ENCODE measurements at places on chromosomes 4 and X.

GRCh38 chr4:121098266-121098665 lies 25.9 kb upstream of the NDNF start:
- ATAC-seq: no peak

DNA sequence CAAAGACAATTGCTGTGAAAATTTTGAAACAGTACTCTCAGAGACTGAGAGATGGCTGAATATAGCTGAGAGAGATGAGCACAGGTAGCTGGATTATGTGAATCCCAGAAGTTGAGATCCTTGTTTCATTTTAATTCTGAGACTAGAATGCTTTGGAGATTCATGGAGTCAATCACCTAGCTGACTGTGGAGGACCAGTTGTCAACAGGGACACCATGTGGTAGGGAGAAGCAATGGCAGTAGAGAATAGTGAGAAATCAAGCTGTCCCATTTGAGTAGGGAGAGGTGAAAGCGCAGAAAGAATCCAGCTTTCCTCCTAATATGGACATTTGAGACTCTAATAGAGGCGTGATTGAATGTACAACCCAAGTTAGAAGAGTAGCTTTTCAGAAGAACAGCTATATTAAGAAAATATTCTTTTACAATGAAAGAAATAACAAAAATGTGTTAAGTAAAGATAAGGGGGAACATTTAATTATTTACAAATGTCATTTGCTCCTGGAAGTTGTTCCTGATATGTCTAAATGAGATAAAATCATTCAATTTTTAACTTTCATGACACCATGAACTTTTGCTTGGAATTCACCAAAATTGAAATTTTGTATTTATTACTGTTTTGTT lies 30.3 kb upstream of the GLRB start:
- peak; percentile 62 for ATAC-seq

GRCh38 chrX:71095981-71096759 lies 519 bp downstream of the FOXO4 start:
- peak; percentile 27 for ATAC-seq

DNA sequence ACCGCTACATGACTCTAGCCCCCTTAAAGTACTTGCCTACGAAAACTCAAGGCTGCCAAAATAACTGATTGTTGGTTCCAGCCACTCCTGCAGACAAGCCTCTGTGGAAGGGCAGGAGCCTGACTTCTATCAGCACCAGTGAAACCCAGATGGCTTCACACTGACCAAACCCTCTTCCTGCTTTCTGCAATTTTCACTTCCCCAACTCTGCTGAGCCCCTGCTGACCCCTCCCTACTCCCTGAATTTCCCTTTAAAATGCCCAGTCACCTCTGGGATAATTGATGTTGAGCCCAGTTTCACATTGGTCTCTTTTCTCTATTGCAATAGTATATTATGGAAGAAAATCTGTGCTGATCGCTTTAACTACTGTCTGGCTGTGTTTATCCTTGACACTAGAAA lies 61.6 kb upstream of the STS start:
- ATAC-seq: peak; percentile 18

DNA sequence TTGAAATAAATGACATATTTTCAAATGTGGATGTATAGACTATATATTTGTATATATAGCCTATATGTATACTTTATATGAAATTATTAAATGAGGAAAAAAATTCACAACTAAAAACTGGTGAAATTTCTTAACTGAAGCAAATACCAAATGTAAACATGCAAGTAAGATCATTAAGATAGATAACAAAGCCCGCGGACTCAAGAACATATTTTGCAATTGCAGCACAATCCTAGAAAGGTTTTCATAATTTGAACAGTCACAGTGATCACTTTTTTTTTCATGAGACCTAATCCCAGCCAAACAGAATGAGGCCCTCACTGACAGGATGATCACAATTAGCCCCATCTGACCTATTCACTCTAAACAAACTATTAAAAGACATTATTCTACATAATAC lies 123.2 kb downstream of the SPOCK3 start:
- ATAC-seq: no peak

DNA sequence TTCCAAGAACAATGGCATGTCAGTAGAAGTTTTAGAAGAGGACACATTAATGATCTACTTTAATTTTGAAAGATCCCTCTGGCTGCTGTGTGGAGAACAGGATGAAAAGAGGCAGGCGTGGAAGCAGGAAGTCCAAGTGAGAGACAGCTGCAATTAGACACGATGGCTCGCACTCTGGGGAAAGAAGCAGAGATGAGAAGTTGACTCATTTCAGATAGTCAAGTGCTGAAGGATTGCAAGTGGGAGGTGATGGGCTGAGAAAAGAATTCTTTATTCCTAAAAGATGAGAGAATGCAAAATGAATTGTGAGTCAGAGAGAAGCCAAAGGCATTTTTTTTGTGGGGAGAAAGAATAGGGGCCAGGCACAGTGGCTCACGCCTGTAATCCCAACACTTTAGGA lies 16.5 kb downstream of the RXFP1 start:
- no peak for ATAC-seq

DNA sequence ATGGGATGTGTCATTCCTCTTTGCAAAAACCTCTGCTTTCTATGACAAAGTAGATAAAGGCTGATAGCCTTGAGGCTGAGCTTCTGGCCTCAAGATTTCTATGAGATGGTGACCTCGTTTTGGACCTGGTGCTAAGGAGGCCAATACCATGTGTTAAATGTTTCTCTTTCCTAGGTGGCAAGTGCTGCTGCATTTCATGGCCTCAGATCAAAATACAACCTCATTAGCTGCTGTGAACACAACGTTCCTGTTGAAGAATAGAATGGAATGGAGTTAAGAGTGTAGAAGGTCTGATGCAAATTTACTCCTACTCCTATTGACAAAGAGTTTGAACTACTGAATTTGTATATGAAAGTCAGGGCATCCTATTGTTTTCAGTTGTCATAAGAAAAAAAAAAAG lies 112.0 kb downstream of the C4orf51 start:
- ATAC-seq: no peak

- no peak for ATAC-seq
Observed at GRCh38 chrX:136310411-136310810, 9.6 kb downstream of the ADGRG4 start.

DNA sequence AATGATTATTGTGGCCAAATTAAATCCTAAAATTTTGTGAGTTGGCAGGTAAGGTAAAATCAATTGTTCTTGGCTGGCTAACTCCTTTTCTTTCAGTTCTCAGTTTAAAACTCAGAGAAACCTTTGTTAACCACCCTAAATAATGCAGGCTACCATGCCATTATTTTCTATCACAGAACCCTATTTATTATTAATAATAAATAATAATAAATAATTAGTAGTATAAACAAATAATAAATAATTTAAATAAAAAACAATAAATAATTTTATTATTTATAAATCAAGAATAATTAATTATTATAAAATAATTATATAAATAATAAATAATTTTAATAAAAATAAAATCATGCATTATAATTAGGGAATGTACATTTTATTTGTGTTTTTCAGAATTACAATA lies 390.3 kb downstream of the ARHGAP24 start:
- ATAC-seq: no peak

DNA sequence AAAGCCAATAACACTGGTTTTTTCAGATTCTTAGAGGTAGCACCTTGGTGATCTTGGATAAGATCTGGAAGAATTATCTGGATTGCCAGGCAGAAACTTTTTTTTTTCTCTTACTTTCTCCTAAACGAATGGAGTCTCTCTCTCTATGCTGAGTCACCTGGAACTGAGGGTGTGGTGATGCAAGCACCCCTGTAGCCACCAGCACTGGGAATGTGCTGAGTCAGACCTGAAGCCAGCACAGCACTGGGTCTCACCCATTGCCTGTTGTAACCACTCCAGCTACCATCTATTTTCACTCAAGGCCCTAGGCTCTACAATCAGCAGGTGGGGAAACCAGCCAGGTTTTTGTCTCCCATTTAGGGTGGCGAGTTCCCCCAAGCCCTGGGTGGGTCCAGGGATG lies 923.8 kb downstream of the RAPGEF2 start:
- no peak for ATAC-seq

GRCh38 chrX:136806891-136807410 lies 26.2 kb upstream of the ARHGEF6 start:
- ATAC-seq: no peak

DNA sequence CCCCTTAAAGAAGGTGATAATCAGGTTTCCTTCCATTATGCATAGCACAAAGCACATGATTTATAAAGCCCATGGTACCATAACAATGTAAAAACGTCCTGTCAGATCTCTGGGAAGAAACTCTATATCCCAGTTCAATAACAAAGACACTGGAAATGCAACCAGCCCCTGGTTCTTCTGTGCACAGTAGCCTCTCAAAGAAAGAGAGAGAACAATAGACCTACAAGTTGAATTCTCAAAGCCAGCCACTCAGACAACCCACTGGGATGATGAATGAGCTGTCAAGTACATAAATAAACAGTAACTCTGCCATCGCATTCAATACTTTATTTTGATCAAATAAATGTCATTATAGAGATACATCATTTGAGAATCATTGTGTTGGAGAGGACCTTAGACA lies 400.1 kb upstream of the CPEB2 start:
- no peak for ATAC-seq

DNA sequence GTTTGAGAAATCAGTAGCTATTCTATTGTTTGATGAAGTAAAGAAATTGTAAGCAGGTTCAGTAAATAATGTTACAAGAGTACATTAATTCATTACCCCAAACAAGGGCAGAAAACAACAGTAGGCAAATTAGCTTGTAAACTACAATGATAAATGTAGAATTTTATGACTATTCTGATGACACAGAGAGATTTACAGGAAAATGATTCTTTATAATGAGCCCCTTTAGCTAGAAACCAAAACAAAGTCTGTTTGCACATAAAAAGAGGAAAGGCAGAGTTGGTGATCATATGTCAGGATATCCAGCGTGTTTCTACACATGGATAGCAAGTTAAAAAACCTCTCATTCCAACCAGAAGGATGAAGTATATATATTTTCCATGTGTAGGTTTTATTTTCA lies 204.8 kb downstream of the CFAP299 start:
- no peak for ATAC-seq

DNA sequence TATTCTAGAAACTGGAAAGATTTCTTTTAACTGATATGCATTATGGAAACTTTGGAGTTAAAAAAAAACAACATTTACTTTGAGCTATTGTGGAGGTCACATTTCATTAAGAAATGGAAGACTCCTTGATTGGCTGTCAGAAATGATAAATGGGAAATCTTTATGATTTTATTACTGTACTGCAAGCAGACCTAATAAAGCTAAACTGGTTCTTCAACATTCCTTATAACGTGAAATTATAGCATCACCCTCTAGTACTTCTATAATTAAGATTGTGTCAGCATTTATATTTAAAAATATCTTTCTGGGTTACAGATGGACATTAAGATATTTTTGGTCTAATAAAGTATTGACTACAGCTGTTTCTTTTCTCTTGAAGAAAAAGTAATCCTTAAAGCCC lies 213.8 kb upstream of the PACRGL start:
- no peak for ATAC-seq

- ATAC-seq: no peak
Observed at GRCh38 chr4:60296386-60296785, 903.7 kb upstream of the ADGRL3 start.

DNA sequence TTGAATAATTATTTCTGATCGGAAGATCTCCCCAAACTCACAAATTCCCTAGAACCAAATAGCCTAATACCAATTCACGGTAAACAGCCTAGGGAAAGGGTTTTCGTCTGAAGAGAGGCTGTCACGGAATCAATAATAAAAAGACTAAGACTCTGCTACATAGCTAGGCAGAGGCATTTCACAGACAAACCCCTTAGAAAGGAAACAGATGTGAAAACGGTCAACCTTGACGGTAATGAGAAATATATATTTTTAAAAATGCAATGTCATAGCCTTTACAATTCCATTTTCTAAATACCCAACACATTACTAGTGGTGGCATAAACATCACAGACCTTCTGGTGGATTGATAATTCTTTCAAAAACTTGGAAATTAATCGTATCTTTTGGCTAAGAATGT lies 28.4 kb downstream of the PROM1 start:
- ATAC-seq: no peak

- ATAC-seq: no peak
Observed at GRCh38 chr4:187103351-187103750, 379.7 kb upstream of the FAT1 start.

DNA sequence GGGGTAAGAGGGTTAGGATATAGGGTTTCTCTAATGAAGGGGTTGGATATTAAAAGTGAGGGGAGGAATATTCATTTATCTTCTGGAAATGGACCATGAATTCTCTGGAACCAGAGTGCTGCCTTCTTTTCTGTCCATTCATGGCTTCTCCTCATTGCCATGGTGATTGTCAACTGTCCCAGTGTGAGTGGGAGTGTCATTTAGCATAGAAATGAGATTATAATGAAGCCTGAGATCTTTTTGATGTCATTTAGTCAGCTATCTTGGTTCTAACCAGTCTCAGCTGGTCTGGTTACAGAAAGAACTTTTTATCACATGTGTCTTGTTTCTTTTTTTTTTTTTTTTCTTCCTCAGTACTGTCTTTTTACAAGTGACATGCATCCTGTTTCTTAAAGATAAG lies 497.3 kb upstream of the PITX2 start:
- ATAC-seq: peak; percentile 72

GRCh38 chr4:7377223-7377865 lies 57.4 kb downstream of the PSAPL1 start:
- no peak for ATAC-seq

- ATAC-seq: no peak
Observed at GRCh38 chr4:47647544-47647943, 162.5 kb downstream of the ATP10D start.

GRCh38 chr4:74618166-74618565 lies 173.2 kb downstream of the AREG start:
- no peak for ATAC-seq

DNA sequence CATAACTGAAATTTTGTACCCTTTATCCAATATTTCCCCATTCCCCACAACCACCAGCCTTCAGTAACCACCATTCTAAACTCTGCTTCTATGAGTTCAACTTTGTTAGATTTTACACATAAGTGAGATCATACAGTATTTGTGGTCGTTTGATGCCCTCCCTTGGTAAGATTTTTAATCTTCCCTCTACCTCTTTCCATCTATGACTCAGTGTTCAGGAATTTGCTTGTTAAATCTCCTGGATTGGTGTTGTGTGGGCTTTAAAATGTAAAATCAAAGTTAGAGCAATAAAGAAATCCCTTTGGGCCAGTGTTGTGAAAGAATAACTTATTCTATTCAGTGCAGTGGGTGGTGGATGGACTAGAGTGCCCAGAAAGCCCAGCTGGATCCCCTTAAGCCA lies 37.4 kb downstream of the SLC16A2 start:
- ATAC-seq: peak; percentile 89

GRCh38 chrX:17550011-17550410 lies 175.0 kb downstream of the NHS start:
- ATAC-seq: no peak

GRCh38 chr4:73761856-73762255 lies 21.5 kb downstream of the CXCL8 start:
- no peak for ATAC-seq

GRCh38 chr4:25807102-25807728 lies 55.6 kb downstream of the SEL1L3 start:
- no peak for ATAC-seq

DNA sequence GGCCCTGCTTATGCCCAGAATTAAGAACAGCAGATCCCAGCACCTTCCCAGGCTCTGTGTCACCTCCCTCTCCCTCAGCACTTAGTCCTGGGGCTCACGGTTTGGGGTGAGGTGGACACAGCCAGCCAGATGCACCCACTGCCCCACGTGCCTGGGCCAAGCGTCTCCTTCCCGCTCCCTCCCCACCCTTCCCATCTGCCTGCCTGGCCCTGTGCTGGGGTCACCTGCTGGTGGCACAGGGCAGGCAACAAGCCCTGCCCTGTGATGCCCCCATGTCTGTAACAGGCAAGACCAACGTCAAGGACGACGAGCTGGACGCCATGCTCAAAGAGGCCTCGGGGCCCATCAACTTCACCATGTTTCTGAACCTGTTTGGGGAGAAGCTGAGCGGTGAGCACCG lies 5.3 kb downstream of the MYL5 start:
- no peak for ATAC-seq

Measured in motor neuron (in vitro differentiated cells).